Activated T-cell treated with anti-CD3 and anti-CD28 coated beads, Interleukin-2, amount 50 U/mL, for 4 hours (primary cell): ENCODE measurements at places on chromosomes 16 and 17.
A peak's percentile ranks its signal among the peaks of the same experiment; 100 is the strongest.

- DNase-seq, result no peak
Measured at GRCh38 chr16:89910717-89911354, 7.8 kb upstream of the MC1R start.

- no peak for DNase-seq
Measured at GRCh38 chr16:14354561-14355351, 275.3 kb downstream of the PARN start.

GRCh38 chr17:29807520-29808361, 122.3 kb downstream of the SSH2 start:
- peak; percentile 65 for DNase-seq

- no peak for DNase-seq
Measured at GRCh38 chr16:54381601-54382313, 95.2 kb upstream of the IRX3 start.

- no peak for DNase-seq
Measured at GRCh38 chr17:4270736-4271135, 7.0 kb upstream of the ANKFY1 start.

DNA sequence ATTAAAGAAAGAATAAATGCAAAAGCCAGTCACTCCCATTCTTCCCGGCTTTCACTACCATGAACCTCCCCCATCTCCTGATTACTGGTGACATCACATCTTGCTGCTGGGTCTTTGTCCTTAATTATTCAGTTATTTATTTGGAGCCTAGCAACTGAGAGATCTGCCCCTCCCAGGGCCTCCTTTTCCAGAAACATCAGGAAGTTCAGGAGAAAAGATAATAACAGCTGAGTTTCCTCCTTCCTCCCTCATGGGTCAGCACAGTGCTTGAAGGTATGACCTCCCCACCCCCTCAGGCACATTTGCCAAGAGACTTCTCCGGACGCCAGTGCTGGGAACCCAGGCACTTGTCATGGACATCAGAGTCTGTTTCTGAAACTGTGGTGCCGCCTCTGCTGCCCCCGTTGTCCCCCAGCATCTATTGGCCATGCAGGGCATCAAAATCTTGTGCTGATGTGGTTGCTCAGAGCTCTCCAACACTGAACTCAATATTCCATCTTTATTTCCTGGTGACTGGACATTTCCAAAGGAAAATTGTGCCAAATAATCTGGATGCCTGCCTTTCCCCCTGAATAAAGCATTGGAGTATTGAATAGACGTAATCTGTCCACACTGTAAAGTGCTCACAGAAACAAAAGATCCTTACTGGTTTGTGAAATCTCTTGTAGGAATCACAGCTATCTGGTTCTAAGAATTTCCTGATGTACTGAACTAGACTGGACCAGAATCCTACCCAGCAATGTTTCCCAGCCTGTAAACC, 71.8 kb downstream of the ZNF18 start:
- DNase-seq, result no peak

GRCh38 chr17:80660527-80661198, 116.0 kb downstream of the RPTOR start:
- DNase-seq, result no peak

DNA sequence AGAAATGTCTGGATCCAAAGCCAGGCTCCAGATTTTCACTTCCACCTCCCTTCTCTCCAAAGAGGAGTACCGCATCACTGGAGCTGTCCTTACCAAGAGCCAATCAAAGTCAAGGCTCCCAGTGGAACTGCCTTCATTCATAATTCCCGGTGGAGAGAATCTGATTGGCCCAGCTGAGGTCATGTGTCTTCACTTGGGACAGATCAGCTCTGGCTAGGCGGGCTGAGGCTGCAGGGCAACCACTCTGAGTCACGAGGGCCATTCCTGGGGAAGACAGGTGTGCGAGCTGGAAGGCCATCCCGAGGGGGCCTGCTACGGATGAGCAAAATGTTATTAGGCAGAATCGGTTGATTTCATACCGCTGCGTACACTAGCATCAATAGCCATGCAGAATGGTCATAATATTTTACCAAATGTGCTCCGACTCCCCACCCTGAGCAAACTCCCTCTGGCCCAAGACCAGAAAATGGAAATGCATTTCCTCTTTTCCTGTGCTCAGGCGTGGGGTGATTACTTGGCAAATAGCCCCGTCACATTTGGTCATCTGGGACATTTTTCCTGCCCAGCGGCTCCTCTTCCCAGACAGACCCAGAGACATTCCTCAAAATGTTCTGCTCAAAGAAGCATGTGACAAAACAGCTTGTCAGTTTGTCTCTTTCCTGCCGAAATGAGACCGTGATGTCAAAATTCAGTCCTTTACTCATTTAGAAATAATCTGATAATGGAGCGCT, 111.1 kb downstream of the AIPL1 start:
- DNase-seq, result no peak

DNA sequence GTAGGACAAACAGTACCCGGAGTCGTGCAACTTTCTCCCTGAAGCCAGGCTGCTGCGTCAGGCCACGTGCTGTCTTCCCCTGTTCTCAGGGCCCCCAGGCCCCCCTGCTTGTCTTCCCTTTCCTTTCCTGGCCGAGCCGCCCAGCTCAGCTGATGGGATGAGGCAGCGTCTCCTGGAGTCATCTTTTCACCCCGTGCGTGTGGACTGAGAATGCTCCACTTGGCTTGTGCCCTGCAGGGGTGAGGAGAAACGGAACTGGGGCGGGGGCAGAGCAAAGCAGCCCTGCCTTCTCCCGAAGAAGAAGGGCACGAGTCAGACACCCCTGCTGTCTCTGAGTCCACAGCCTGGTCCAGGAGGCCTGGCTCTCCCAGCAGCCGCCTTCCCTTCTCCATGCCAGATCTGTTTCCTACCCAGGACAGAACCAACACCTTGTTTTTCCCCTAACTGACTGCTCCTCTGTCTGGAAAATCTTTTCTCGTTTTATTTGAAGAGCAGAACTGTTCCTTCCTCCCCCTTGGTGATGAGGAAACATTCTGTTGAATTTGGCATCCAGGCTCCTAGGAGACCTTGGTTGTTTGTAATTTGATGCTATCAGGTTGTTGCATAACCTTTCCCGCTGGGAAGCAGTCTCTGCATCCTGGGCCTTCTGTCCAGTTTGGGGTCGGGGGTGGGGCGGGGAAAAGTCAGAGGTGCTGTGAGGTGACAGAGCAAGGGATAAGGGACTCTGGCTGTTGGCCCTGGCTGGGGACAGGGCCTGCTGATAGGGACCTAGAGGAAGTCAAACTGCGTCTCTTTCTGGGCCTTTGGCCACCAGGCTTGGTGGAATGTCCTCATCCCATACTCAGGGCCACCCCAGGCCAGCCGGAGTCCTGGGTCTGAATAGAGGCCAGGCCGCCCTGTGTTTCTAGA, 78.8 kb downstream of the WIPI1 start:
- no peak for DNase-seq

DNA sequence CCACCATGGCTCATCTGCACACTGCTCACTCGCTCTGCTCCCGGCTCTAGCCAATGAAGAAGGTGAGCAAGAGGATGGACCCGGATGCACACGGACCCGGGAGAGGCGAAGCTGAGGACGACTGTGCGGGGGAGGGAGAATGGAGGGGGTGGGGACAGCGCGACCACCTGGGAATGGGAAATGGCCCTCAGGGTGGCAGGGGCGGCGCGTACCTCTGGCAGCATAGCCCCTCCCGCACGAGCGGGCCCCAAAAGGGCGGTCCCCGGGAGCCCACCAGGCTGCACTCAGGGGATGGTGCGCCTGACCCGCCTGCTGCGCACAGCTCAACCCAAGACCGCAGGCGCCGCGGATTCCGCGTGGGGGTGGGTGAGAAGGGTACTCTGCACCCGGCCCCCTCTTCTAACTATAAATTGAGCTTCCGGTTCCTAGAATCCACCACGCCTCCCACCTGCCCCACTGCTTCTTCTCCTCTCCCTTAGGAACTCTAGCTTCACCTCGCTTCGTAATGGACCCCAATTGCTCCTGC, 6.1 kb downstream of the MT1H start:
- DNase-seq, result peak; percentile 47

- DNase-seq, result no peak
Measured at GRCh38 chr17:77471984-77472461, 331.3 kb downstream of the SEC14L1 start.

DNA sequence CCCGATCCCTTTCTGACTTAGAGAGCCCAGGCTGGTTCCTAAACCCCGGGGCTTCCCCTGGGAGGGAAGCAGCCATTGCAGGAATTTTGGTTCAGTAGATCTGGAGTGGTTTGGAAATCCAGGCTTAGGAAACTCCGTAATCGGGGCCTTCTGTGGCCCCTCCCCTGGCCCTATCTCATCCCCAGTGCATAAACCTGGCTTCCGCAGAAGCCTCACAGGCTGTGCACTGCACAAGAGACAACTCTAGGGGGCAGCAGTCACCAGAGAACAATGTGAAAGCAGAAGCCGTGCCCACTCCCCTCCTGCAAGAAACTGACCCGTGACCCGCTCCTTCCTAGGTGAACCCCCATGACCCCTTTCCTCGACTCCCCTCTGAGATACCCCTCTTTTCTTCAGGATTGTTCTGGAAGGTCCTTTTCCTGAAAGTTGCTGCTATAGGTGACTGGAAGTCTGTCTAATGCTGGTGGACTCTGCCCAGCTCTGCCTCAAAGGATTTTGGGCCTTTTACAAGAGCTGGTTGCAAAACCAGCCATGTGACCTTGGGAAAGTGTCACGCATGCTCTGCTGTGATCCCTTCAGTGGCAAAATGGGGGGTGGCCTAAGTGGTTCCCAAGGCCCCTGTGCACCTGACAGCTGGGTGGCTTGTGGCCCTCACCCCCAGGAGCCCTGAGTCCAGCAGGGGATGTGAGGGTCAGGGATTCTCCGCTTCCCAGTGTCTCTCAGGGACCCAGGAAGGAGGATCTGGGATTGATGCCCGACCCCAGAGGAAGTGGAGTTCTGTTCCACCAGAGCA, 14.4 kb downstream of the GUCY2D start:
- DNase-seq, result peak; percentile 31

DNA sequence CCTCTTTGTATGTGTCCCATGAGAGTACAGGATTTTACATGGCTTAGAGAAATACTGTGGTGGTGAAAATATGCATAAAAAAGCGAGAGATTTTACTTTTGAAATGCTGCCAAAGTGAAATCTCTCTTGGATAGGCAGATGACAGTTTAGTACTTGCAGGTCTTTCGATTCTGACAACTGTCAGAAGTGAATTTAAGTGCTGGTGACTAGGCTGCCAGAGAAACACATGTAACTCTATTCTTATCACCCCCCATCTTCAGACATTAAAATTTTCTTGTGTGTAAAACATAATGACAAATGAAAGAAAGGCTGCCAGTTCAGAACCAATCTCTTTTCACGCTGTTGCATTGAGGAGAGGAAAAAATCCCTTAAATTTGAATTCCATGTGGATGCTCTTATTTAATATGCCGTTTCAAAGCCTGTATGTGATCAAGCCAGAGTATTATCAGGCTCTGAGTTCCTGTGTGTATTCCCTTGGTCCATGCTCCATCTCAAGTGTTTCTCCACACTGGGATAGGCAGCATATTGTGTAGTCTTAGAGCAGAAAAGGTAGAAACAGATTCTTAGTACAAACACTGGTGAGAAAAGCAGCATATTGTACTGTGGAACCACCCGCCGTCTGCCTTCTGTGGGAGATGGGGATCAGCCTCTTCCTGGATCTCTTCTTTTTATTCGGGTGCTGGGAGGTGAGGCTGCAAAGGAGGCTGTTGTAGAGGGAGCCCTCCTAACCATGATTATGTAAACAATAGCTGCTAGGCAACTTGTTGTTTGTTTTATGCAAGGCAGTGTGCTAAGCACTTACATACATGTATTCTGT, 291.3 kb downstream of the WWOX start:
- DNase-seq, result no peak

- DNase-seq, result no peak
Measured at GRCh38 chr16:58197314-58198012, 443 bp downstream of the CSNK2A2 start.

DNA sequence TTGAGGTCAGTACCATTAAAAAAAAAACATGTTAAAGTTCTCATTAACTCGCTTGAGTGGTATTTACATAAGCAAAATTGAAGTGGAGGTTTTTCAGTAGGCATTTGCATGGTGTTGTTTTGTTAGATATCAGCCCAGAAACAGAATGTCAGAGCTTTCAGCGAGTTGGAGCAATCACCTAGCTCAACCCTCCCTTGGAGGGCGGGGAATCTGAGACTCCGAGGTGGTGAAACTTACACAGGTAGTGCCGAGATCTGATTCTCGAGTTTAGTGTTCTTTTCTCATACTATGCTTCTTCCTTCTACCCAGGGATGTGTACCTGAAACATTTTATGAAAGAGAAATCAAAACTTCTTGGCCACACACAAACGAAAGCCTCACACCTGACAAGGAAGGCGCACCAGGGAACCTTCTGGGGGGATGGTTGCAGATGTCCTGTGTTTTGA, 6.6 kb downstream of the SEC14L1 start:
- no peak for DNase-seq

DNA sequence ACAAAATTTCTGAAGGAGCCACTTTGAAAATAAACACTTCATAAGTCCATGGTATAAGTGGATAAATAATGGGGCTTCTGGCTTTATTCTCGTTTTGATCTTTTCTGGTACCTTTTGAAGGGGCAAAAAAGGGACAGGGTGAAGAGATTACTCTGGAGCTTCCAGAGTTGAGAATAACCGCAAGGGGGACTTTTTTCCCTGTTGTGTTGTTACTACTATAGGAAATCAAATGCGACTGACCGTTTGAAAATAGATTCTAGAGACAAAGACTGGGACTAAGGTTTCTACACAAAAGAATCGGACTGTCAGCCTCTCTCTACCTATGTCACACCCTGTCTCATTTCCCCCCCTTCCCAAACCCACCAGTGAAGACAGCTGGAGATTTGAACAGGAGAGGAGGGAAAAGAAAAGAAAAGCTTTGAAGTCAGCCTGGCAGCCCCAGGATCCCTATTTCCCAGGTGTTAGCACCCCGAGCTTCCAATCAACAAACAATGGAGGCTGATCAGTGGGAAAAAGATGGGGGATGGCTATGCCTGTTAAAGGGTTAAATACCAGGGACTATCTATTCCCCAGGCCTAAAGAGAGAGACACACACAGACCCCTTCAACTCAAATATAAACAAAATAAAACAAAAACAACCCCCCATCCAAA, 8.4 kb downstream of the HOXB4 start:
- no peak for DNase-seq

DNA sequence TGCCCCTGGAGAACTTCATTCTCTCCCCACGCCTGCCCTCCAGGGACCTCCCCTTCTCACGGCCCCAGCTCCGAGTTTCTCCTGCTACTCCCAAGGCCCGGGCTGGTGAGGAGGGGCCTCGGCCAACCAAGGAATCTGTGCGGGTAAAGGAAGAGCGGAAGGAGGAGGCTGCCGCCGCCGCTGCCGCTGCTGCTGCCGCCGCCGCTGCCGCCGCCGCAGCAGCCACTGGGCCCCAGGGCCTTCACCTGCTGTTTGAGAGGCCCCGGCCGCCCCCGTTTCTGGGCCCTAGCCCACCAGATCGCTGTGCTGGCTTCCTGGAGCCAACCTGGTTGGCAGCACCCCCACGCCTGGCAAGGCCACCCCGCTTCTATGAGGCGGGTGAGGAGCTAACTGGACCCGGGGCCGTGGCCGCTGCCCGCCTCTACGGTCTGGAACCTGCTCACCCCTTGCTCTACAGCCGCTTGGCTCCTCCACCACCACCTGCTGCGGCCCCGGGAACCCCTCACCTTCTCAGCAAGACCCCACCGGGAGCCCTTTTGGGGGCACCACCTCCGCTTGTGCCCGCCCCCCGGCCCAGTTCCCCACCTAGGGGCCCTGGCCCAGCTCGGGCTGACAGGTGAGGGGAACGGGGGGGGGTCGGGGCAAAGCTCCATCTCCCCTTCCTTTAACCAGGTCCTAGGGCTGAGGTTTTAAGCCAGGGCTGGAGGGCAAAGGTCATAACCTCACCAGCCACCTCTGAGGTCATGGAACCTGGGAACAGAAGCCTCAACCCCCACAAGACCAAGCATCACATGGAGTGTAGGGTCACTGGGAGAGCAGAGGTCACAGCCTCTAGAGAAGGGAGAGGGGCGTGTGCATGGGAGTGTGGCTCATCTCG, 11.0 kb downstream of the FBRS start:
- no peak for DNase-seq
